Tibial nerve (tissue), 4 donors: ENCODE measurements at places on chromosomes 6 and 20.
A peak's percentile ranks its signal among the peaks of the same experiment; 100 is the strongest.

- DNase-seq: no peak
Observed at GRCh38 chr6:131136021-131136786, 937 bp downstream of the AKAP7 start.

DNA sequence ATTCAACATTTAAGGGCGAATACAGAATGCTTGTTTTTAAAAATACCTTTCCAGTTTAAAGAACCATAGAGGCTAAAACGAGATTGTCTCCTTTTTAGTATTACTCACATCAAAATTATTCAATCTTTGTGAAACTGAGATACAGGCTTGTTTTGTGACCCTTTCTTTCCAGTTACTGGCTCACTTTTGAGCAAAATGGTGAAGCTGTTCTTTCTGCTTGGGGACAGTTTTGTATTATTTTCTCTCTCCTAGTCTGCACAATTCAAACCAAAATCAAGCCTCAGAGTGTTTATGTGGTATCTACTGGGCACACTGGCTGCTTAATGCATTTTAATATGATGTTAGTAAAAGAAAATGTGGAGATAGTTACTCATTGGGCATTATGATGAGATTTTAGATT, 36.5 kb downstream of the HIVEP1 start:
- no peak for DNase-seq

GRCh38 chr20:61638802-61639585, 386.9 kb downstream of the CDH4 start:
- DNase-seq: no peak

DNA sequence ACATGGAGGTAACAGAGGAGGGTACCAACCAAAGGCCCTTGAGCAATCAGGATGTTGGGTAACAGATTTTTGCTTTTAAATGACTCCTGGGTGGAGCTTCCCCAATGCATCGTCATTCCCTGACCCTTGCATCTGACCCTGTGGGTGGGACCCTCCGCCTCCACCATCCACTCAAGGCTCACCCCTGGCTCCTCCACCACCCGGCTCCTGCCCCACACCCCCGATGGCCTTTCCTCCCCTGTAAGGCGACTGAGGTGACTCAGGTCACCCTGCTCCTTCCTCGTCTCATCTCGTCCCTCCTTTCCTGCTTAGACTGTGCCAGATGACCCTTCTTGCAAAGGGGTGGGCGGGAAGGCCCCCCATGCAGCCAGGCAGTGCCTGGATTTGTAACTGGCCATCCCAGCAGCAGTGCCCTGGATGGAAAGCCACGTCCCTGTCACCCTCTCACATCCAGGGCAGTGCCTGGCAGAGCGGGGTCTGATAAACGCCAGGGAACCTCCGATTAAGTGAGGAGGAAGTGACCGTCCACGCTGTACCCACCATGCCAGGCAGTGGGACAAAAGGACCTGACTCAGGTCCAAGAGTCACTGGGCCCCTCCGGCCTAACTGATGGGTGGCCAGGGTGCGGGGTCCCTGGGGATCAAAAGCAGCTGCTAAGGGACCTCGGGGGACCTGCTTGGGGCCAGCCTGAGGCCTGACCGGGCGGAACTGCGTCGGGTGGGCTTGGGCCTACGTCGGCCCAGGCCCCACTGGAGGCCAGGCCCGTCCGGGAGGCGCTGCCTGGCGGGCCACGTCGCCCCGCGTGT, 624 bp upstream of the NPEPL1 start:
- DNase-seq: peak; percentile 56

GRCh38 chr6:11381801-11382513, 149.5 kb upstream of the NEDD9 start:
- DNase-seq: peak; percentile 31

DNA sequence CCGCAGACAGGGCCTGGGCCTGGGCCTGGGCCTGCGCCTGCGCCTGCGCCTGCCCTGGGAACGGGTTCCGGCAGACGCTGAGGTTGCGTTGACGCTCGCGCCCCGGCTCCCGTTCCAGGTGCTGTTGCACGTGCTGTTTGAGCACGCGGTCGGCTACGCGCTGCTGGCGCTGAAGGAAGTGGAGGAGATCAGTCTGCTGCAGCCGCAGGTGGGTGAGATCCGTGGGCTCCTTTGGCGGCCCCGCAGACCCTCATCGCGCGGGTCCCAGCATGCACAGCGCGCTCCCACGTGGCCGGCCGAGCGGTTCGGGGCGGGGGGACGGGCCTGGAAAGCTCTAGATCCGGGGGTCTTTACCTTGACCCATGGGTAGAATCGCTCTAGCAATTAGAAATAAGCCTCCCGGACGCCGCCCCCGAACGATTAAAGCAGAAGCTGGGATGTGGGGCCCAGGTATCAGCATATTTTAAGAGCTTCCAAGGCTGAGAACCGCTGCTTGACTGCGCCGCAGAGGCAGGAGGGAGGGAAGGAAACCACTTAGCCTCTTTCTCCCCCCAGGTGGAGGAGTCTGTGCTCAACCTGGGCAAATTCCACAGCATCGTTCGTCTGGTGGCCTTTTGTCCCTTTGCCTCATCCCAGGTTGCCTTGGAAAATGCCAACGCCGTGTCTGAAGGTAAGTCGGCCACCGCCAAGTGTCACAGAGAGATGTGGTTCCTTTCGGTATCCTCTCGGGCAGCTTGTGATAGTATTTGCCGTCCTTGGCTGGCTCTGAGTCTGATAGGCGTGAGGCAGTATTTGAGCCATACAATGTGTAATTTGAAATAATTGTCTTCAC, 508 bp downstream of the NOP56 start:
- DNase-seq: no peak

- no peak for DNase-seq
Observed at GRCh38 chr20:57768519-57768918, 58.7 kb upstream of the PMEPA1 start.

DNA sequence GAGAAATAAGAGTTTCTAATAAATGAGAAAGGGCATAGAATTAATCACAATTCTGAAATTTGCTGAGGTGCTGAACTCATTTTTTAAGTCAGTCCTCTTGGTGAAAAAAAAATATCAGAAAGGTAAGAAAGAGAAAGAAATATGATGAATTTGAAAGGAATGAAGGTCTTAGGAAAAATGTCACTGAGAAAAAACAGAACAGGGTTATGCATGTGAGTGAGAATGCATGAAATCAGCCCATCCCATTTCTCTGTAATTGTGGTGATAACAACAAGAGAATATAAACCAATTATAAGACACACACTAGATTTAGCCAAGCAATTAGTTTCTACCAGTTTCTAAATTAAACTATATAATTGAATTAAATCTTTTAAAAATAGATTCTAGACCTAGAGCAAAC, 138.9 kb downstream of the TBX18 start:
- DNase-seq: no peak

DNA sequence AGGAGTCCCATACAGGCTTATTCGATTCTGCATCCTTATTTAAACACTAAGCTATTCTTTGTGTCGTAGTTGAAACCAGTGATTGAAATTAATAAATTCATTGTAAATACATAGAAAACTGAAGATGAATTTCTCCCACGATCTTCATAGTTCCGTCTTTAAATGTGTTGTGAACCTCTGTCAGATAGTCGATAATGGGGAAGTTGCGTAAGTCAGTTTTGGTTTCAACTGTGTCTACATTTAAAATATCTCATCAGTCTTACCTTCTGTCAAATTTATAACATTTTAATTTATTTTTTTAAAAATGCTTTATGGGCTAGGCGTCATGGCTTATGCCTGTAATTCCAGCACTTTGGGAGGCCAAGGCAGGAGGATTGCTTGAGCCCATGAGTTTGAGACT, 12.7 kb downstream of the STX11 start:
- DNase-seq: no peak

DNA sequence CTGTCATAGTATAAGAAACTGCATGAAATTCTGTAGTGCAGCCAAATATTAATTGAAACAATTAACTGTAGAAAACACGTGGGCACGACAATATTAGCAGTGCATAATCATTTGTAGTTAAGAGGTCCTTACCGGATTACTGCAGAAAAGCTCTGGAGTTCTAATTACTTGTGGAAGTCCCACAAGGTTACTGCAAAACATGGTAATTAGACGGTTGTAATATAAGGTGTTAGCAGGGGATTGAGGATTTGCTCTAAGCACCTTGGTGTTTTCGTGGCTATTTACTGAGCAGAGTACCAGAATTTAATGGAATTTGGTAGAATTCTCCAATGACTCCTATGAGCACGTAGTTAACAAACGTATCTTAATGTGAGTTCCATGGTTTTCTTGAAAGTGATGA, 473.6 kb upstream of the AGPAT4 start:
- DNase-seq: no peak

- no peak for DNase-seq
Observed at GRCh38 chr6:119985952-119986736, 636.6 kb upstream of the MAN1A1 start.

- peak; percentile 36 for DNase-seq
Observed at GRCh38 chr20:4726710-4727397, 5.1 kb downstream of the PRND start.

DNA sequence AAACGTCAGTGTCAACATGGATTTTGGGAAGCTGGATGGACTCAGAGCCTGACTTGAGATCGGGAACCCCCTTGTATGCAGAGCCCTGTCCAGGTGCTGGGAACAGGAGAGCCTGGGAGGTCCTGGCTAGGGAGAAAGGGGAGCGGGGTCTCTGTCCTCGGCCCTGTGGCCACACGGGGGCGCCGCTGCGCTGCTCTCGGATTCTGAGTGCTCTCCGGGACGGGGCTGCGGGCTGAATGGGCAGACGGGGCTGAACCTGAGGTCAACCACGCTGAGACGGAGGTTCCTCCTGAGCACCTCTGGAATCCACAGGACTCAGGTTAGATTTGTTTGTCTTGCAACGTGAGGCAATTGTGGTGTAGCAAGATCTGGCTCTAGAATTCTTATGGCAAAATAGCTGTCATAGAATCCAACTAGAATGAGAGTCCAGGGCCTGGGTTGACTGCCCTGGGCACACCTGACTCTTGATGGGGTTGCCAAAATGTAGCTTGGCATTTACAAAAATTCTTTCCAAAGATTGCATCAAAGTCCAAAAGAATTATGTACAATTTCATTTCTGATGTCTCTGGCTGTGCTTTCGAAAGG, 20.6 kb upstream of the HLA-F start:
- DNase-seq: peak; percentile 65

- no peak for DNase-seq
Observed at GRCh38 chr20:34636648-34637047, 40.2 kb downstream of the PIGU start.

DNA sequence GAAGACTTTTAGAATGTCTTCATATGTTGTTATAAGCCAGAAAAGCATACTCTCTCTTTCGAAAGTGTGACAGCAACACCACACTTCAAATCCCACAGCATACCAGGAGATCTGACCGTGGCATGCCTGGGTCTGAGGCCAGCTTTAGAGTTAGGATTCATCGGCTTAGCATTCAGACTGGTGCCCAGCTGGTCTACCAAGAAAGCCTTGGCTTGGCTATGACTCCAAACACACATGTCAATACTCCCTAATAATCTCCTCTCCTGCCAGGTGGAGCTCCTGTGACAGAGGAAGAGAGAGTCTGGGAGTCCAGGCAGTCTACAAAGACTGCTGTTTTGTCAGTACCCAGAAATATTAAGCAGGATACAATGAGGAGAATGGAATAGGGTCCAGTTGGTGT, 77.1 kb upstream of the MAN1A1 start:
- no peak for DNase-seq

GRCh38 chr6:73965539-73966029, 269.6 kb downstream of the CD109 start:
- no peak for DNase-seq

DNA sequence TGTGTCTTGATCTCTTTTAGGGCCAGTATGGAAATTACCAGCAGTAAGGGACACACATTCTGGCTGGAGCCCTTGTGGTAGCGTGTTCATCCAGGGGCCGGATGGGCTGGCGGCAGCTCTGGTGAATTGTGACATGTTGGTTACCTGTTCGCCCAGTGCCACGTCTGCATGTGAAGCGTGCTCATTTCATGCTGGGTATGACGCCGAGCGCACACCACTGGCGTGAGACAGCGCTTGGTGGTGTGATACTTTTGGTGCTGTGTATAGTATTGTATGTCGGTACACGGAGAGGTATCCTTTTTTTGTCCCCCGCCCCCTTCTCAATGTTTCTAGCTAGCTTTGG, 3.7 kb upstream of the MTG2 start:
- no peak for DNase-seq

DNA sequence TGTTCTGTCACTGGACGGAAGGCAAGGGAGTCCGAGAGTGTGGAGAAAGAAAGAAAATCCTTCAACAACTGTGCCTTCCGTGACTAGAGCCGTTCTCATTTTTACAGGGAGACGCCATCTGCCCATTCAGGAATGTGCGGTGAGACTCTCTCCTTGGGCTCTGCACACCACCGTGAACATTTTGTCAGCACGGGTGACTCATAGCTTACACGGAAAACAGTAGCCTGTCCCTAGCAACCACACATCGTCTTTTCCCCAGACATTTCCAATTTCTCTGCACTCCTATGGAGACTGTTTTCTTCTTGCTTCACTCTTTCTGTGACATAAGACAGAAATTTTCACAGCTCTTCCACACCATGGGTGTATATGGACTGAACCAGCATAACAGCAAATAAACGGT, 55.1 kb downstream of the TBXT start:
- DNase-seq: no peak
